Activated CD8-positive, alpha-beta T cell treated with anti-CD3 and anti-CD28 coated beads, Interleukin-2, amount 10 ng/mL, durations not matched to agents 7 days and 5 days (primary cell): ENCODE measurements at places on chromosomes 4 and X.

DNA sequence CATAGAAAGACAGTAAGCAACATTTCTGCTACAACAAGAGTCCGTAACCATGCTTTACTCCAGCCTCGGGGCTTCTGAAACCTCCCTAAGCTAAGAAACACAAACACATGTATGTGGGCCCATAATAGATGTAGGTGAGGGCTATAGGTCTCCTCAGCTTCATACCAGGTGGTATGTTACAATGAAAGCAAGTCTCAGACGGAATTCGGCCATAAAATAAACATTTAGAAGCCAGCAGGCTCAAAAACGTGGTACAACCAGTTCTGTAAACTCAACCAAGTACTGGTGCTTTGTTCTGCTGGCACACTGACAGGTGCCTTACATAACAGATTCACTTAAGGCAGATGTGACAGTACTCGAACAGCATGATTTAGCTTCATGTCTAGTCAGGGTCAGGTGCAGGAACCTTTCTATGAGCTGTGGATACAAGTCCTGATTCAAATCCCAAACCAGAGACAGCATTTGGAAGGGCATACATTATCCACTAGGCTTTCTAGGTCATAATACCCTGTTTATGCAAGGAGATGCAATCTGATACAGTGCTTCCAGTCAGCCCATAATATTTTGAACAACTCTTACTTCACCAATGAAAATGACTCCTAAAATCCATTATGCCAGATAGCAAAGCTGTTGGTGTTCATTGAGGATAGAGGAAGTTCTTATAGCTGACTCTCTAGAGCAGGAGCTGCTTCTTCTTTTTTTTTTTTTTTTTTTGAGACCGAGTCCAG, 113.8 kb upstream of the ENPP6 start:
- no peaks in the 10 kb centered on the region for H3K27me3 ChIP-seq
- H3K36me3 ChIP-seq, result peaks cover 8% of the 10 kb centered on the region
- H3K4me3 ChIP-seq, result no peak overlapping the region
- peaks cover 52% of the 10 kb centered on the region for H3K4me1 ChIP-seq
- DNase-seq, result no peak

DNA sequence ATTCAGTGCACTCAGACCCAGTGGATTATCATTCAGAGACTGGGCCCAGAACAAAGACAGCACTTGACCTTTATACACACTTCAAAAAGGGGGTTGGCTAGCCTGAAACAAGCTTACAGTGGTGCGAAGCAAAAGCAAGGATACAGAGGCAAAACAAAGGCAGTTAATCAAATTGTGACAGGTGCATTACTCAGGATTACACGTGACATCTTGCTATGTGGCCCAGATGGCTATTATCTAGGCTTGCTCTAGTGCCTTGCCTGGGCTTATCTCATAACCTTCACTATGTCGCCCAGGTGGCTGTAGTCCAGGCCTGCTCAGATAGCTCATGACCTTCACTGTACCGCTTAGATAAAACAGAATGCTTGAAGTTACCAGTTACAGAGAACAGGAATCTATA, 1092.1 kb upstream of the PRKX start:
- no peaks in the 10 kb centered on the region for H3K36me3 ChIP-seq
- H3K4me1 ChIP-seq, result no peaks in the 10 kb centered on the region
- DNase-seq, result no peak
- H3K27me3 ChIP-seq, result no peaks in the 10 kb centered on the region
- H3K4me3 ChIP-seq, result no peak overlapping the region
- no peak overlapping the region for H3K27ac ChIP-seq

- no peak overlapping the region for H3K27ac ChIP-seq
- H3K27me3 ChIP-seq, result no peaks in the 10 kb centered on the region
- no peaks in the 10 kb centered on the region for H3K4me1 ChIP-seq
- no peaks in the 10 kb centered on the region for H3K36me3 ChIP-seq
Observed at GRCh38 chr4:58406762-58407161, 1296.6 kb upstream of the IGFBP7 start.

GRCh38 chr4:175325230-175325629, 407.1 kb downstream of the ADAM29 start:
- H3K36me3 ChIP-seq, result no peaks in the 10 kb centered on the region
- H3K4me3 ChIP-seq, result no peak overlapping the region
- H3K27me3 ChIP-seq, result no peaks in the 10 kb centered on the region
- H3K4me1 ChIP-seq, result no peaks in the 10 kb centered on the region

DNA sequence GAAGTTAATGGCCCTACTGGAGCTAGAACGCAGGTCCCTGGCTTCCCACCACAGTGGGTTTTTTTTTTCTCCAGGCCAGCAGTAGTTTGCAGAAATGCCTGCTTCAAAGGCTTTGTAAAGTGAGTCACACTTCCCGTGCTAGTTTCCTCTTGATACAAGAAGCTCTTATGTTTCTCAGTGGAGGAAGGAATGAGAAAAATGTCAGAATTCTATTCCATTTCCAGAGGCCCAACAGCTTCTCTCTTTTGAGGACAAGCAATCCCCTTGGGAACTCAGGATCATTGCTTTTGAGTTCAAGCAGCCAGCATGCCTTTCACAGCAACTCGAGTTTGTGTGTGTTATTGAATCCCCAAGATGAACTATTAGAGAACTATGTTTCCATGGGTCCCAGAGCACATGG, 134.3 kb downstream of the GUCY2F start:
- H3K4me1 ChIP-seq, result no peaks in the 10 kb centered on the region
- no peak overlapping the region for H3K4me3 ChIP-seq
- H3K36me3 ChIP-seq, result no peaks in the 10 kb centered on the region
- no peak overlapping the region for H3K27ac ChIP-seq

- H3K36me3 ChIP-seq, result peaks cover 47% of the 10 kb centered on the region
- H3K27me3 ChIP-seq, result no peaks in the 10 kb centered on the region
- DNase-seq, result peak; percentile 72
- H3K4me1 ChIP-seq, result peaks cover 86% of the 10 kb centered on the region
Observed at GRCh38 chrX:2707334-2707760, 16.3 kb downstream of the CD99 start.

GRCh38 chr4:37095925-37096324, 148.6 kb upstream of the NWD2 start:
- no peak for DNase-seq
- no peaks in the 10 kb centered on the region for H3K4me1 ChIP-seq
- no peaks in the 10 kb centered on the region for H3K36me3 ChIP-seq
- no peak overlapping the region for H3K27ac ChIP-seq
- H3K4me3 ChIP-seq, result no peak overlapping the region
- no peaks in the 10 kb centered on the region for H3K27me3 ChIP-seq

DNA sequence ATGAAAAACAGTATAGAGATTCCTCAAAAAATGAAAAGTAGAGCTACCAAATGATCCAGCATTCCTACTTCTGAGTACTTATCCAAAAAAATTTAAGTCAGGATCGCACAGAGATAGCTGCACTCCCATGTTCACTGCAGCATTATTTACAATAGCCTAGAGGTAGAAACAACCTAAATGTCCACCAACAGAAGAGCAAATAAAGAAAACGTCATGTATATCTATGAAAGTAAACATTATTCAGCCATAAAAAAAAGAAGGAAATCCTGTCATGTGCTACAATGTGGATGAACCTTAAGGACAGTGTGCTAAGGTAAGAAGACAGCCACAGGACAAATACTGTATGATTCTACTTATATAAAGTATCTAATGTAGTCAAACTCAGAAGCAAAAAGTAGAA, 12.4 kb downstream of the THOC2 start:
- H3K4me1 ChIP-seq, result no peaks in the 10 kb centered on the region
- no peak for DNase-seq
- H3K27me3 ChIP-seq, result no peaks in the 10 kb centered on the region

GRCh38 chr4:124861761-124862160, 149.2 kb upstream of the ANKRD50 start:
- no peaks in the 10 kb centered on the region for H3K27me3 ChIP-seq
- no peak overlapping the region for H3K4me3 ChIP-seq
- H3K4me1 ChIP-seq, result no peaks in the 10 kb centered on the region

DNA sequence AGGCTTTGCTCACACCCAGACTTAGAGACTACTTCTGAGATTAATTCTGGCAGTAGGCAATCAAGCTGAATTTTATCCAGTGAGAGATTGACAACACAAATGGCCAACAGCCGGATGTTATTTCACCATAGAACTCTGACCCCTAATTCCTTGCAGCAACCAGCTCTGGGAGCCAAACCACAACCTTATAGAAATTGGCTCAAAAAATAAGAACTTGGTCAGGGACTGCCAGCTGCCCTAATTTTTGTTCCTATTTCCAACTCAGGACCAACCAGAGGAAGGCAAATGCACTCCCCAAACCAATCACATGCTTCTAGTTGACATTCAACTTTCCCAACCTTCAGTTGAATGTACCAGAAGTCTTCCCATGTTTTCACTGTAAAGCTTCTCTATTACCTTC, 269.7 kb downstream of the HS3ST1 start:
- H3K4me3 ChIP-seq, result no peak overlapping the region
- H3K36me3 ChIP-seq, result no peaks in the 10 kb centered on the region
- H3K4me1 ChIP-seq, result no peaks in the 10 kb centered on the region
- DNase-seq, result no peak
- H3K27ac ChIP-seq, result no peak overlapping the region

DNA sequence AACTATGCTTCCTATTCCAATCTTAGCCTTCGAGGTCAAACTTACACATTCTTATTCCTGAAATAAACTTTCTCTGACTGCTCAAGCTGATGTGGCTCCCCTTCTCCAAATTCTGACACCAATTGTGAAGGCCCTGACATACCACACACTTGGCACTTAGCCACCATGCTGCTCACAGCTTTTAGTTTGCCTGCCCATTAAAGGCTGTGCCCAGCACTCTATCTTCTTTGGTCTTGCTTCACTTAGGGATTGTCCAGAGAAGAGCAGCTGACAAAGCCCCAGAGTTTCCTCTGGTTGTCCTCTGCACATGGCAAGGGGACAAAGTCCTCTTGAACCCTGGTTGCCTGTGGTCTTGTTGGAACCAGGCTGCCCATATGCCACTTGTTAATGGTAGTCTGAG, 126.1 kb downstream of the ARHGEF9 start:
- no peak overlapping the region for H3K27ac ChIP-seq
- H3K4me3 ChIP-seq, result no peak overlapping the region
- H3K27me3 ChIP-seq, result no peaks in the 10 kb centered on the region
- peaks cover 20% of the 10 kb centered on the region for H3K36me3 ChIP-seq

- no peak for DNase-seq
- no peak overlapping the region for H3K4me3 ChIP-seq
- peaks cover 44% of the 10 kb centered on the region for H3K36me3 ChIP-seq
- no peaks in the 10 kb centered on the region for H3K27me3 ChIP-seq
- no peak overlapping the region for H3K27ac ChIP-seq
Observed at GRCh38 chrX:15812192-15812938, 22.1 kb downstream of the ZRSR2 start.

- no peak for DNase-seq
- H3K36me3 ChIP-seq, result no peaks in the 10 kb centered on the region
- H3K27ac ChIP-seq, result no peak overlapping the region
- no peaks in the 10 kb centered on the region for H3K4me1 ChIP-seq
- H3K4me3 ChIP-seq, result no peak overlapping the region
Observed at GRCh38 chr4:25958110-25958509, 44.1 kb downstream of the SMIM20 start.

- peaks cover 32% of the 10 kb centered on the region for H3K27me3 ChIP-seq
- no peaks in the 10 kb centered on the region for H3K36me3 ChIP-seq
- DNase-seq, result peak; percentile 24
- H3K4me1 ChIP-seq, result peaks cover 16% of the 10 kb centered on the region
- peak within 1 kb of the TSS; percentile 63 for H3K4me3 ChIP-seq
Observed at GRCh38 chr4:47031011-47031678, at the start of gene GABRB1. TSS of gene GABRB1 (plus strand) at chr4:47031567.

DNA sequence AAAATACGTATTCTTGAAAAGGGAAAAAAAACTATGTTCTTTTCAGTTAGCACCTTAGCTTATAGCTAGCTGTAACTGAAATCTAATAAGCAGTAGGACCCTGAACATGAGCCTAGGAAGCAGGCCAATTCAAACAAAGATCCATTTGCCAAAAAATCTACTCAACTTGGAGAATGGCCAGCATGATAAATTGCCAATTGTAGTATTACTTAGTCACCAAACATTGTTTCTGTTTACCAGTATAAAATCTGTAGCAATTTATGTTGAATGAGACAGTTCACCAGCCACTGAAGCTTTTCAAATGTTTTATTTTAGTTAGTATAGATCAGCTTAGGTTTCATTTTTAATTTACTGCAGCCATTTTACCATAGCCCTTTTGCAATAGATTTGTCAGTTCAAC, 323.6 kb upstream of the DIPK2B start:
- H3K4me3 ChIP-seq, result no peak overlapping the region
- no peaks in the 10 kb centered on the region for H3K27me3 ChIP-seq
- no peaks in the 10 kb centered on the region for H3K36me3 ChIP-seq
- H3K4me1 ChIP-seq, result no peaks in the 10 kb centered on the region
- no peak for DNase-seq

DNA sequence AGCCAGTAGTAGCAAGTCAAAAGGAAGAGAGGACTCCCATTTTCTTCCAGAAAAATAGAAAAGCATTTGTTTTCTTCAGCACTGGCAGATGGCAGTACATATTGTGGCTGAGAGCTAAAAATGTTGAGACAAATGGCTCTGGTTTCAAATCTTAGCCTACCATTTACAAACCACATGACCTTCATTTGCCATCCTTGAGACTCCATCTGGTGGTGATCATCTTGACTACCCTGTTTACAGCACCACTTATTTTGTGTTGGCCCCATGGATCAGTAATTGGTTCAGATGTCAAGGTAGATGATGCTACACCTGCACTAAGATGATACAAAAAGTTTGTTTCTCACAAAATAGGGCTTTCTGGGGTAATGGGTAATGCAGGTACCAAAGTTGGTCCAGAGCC, 951.8 kb upstream of the IGFBP7 start:
- no peaks in the 10 kb centered on the region for H3K36me3 ChIP-seq
- DNase-seq, result no peak
- H3K4me1 ChIP-seq, result no peaks in the 10 kb centered on the region
- no peak overlapping the region for H3K27ac ChIP-seq

GRCh38 chr4:57312296-57312695, 202.1 kb upstream of the IGFBP7 start:
- H3K27me3 ChIP-seq, result no peaks in the 10 kb centered on the region
- no peak for DNase-seq
- no peaks in the 10 kb centered on the region for H3K4me1 ChIP-seq
- H3K4me3 ChIP-seq, result no peak overlapping the region
- no peak overlapping the region for H3K27ac ChIP-seq

DNA sequence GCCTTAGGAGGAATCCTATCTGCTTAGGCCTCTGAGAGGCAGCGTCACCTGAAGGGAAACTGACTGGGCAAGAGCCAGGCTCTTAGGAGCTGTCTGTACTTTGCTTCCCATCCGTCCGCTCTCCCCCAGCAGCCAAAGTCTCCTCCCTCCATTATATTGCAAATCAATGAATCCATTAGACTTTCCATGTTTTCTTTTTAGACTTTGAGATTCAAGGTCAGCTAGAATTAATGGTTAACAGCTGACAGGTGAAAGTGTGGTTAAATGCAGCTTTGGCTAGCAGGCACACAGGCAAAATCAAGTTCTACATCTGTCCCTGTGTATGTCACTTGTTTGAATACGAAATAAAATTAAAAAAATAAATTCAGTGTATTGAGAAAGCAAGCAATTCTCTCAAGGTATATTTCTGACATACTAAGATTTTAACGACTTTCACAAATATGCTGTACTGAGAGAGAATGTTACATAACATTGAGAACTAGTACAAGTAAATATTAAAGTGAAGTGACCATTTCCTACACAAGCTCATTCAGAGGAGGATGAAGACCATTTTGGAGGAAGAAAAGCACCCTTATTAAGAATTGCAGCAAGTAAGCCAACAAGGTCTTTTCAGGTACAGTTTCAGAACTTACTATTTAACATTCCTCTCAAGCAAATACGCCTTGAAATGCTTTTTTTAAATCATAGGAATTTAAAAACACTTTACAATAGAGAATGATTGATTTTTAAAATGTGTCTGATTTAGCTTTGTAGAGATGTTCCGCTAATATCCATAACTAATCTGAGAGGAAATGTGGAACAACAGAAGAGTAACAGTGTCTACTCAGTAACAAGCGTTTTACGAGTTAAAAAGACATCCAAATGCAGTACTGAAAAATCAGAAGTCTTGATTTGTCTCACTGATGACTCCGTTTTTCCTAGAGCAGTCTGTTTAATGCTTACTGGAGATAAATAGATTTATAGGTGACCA, at the start of gene F11:
Gene F11 (plus strand): TSS at position 507 of the 970 bp plus-strand sequence. CDS start 948 bp downstream, outside the sequence.
- H3K4me1 ChIP-seq, result no peaks in the 10 kb centered on the region
- no peak for DNase-seq
- no peak within 1 kb of the TSS for H3K27ac ChIP-seq
- H3K27me3 ChIP-seq, result peaks cover 9% of the 10 kb centered on the region
